ENCODE measurements at places on chromosomes 5 and 9.
A peak's percentile ranks its signal among the peaks of the same experiment; 100 is the strongest.

DNA sequence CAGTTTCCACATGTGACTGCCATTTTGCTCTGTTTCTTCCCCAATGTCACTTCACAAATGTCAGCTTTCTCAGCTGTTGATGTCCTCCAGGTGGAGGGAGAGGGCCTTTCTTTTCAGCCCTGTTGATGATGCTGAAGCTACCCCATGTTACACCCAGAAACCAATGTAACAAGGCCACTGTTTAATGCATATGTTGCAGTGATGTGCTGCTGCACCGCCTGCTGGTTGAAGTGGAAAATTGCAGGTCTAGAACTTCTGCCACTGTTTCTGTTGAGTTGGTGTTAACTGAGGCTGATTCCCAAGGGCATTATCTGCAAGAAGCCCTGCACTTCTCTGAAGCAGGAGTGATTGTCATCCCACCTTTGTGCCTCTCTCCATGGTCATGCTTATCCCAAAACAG lies 428.4 kb downstream of the KDM4C start:
- DNase-seq, result no peak

DNA sequence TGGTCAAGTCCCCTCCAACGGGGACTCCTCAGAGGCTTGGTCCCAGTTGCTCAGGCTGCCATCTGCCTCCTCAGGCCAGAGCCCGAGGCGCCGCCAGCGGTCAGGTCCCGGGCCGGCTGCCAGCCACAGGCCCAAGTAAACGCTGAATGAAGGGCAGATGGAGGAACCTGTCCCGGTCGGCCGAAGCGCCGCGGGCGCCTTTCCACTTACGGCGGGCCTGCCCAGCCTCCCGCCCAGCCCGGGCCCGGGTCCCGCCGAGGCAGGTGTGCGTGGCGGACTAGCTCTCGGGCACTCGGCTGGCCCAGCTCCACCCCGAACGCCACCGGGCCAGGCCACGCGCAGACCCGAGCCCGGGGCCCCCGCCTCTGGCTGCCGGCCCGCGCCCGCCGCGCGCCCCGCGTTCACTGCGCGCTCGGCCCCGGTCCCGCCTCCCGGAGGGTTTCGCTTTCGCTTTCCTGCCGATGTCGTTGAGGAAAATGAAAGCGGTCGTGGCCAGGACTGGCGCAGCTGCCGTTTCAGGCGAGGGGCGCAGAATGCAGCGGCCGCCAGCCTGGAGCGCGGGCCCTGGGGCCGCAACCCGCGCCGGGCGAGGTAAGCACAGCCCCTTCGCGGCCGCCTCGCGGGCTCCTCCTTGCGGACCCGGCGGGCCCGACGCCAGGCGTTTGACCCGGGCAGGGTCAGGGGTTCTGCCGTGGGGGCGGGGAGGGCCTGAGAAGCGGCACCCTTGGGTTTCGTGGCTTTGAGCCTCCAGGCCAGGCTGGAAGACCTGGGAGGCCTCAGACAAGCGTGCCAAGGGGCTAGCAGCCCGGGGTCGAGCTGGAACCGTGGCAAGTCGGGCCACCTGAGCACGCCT lies 41.2 kb downstream of the SLC22A5 start:
- peak; percentile 78 for DNase-seq

GRCh38 chr5:154373326-154373725 lies 72.5 kb upstream of the SAP30L start:
- no peak for DNase-seq

DNA sequence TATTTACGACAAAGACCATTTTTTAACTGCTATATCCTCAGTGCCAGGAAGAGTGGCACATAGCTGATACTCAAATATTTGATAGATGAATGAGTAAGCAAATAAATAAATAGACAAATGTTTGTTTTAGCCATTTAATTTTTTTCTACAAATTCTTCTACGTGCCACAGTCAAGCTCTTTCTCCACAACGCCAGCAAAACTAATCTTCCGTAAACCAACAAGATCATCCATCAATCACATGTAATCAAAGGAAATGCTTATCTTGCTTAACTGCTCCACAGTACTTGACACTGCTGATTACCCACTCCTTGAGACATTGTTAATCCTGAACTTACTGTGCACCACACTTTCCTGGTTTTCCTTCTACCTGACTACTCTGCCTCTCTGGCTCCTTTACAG lies 136.7 kb downstream of the EDIL3 start:
- DNase-seq, result no peak

- DNase-seq, result no peak
Observed at GRCh38 chr5:137606401-137606800, 107.3 kb upstream of the SPOCK1 start.

DNA sequence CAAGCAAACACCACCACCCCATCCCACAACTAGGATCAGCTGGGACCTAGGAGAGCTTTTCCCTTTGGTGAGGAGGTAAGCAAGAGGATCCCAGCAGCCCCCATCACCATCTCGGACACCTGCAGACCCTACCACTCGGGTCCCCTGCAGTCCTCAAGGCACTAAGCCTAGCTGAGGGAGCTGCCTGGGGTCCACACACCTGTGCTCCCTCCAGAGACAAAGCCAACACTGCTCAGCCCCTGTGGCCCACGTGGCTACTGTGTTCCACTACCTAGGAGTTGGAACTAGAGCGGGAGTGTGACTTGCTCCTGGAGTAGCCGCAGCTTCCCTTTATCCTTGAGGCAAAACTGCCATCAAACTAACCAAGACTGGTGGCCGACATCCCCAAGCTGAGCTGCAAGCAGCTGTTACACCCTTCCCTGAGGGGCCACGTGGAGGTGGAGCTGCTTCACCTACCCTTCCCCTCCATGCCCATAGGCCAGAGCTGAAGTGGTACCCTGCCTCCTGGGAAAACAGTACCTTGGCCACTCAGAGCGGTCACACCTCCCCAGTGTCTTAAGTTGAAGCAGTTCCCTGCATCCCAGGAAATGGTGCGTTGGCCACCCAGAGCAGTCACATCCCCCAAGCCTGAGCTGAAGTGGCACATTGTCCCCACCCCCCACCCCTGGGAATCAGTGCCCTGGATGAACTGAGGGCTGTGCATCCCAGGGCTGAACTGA lies 205.5 kb downstream of the CACNA1B start:
- DNase-seq, result no peak

DNA sequence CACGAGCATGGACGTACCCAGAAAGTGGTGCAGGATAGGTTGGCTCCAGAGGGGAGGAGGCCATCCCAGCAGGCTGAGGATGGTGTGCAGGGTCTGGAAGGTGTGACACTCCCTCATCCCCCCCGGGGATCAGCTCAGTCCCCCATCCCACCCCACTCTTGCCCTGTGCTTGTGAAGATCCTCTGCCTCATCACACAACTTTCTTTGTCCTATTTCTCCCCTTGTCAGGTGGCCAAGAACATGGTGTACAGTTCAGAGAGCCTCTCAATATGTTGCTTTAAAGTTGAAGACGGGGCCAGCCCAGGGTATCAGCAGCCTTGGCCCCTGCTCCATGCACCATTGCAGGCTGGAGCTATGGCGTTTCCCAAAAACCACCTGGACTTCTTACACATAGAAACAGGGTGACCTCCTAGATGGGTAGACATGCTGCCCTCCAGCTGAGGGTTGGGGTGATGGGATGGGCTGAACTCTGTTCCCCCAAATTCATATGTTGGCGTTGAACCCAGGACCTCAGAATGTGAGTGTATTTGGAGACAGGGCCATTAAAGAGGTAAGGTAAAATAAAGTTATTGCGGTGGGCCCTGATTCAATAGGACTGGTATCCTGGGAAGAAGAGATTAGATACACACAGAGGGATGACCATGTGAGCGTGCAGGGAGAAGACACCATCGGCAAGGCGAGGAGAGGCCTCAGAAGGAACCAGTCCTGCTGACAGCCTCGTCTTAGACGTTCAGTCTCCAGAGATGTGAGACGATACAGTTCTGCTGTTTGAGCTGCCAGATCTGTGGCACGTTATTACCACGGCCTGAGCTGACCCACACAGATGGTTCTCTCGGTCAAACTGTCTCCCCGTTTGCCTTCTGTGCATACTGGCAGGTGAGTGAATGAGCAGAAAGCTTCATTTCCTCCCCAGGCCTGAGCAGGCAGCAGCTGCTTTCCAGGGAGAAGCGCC lies 272.5 kb downstream of the GADD45G start:
- no peak for DNase-seq

GRCh38 chr5:67964619-67965018 lies 250.9 kb upstream of the PIK3R1 start:
- DNase-seq, result no peak

- DNase-seq, result no peak
Observed at GRCh38 chr5:62509806-62510205, 68.8 kb upstream of the LRRC70 start.

DNA sequence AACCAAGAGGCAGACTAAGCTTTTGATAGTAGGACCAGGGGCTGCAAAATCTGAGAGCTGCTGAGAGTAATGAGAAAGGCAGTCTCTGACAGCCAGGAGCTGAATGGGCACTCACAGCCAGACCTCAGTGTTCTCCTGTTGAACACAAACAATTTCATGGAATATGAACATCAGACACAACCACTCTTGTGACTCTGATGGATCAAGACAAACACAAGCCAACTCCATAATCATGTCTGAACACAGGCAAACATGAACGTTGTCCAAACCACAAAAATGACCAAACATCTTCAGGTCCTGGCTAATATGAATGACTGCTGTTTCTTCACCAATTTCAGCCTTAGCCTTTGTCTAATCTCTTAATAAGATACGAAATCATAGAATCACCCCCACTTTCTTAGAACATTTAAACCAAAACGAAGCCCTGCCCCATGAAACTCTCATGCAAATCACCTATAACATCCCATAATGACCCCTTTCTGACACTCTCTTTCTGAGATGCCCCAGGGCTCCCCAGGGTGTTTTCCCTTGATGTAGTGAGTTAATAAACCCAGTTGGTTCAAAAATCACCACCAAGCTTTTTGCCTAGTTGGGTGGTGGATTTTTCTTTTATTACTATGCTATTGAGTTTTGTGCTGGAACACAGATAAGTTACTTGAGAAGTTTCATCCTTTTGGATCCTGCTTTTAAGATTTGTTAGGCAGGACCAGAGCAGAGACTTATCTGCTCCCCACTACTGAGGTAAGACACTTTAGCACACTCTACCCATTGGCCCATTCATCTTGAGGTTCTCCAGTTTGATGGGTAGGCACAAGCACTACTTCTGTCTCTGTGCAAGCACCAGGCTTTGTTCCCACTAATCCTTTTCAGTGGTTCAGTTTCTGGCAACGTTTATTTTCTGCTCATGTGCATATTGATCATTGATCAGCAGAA lies 5.9 kb upstream of the ERAP2 start:
- no peak for DNase-seq

DNA sequence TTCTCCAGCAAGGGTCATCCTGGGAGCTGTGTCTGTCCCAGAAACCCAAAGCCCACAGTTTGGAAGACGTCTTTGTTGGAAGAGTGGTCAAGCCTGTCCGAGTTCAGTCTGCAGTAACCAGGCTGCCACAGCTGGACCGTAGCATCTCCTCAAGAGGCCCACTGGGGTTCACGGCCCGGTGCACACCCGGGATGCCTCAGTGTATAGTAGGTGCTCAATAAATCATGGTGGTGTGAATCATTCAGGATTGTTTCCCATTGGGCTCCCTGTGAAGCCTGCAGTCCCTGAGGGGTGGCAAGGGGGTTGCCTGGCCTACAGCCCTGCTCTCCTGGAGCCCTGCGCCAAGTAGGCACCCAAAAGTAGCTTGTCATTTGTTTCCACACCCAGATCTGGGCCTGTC lies 10.3 kb upstream of the PRRX2 start:
- DNase-seq, result no peak

- DNase-seq, result no peak
Observed at GRCh38 chr5:179347581-179347980, 2.3 kb upstream of the ADAMTS2 start.

- no peak for DNase-seq
Observed at GRCh38 chr5:64514612-64515011, 8.8 kb downstream of the RGS7BP start.

GRCh38 chr5:111379391-111379816 lies 132.9 kb downstream of the STARD4 start:
- DNase-seq, result no peak

DNA sequence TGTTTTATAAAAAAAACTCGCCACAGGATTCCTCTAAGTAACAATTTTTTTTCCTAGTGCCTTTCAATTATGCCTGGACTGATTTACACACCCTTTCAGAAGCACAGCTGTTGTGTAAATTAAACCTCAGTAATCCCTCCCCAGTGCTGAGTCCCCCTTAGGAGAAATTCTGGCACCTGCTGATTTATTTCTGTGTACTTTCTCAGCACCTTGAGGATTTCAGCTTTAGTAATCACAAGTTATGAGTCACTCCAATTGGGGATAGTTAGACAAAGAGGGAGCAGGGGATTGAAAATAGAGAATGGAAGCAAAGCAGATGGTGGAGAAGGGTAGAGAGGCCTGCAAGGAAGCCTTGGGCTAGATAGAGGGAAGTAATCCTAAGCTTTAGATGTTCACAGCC lies 171.7 kb downstream of the TTLL11 start:
- DNase-seq, result no peak

DNA sequence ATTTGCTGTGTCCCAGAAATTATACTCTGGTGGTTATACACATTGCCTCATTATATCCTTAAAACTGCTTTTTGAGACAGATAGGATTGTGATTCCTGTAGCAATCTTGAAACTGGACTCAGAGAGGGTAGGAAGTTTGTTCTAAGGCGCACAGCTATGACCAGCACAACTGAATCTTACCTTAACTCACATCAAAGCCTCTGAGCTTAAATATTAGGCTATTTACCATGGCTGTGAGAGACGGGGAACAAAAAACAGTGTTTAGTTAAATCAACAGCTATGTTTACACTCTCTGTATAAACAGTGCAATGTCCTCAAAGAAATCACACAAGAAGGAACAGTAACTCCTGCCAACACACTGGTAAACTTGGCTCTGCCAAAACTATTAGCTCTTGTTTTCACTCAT lies 50.9 kb upstream of the TUT7 start:
- no peak for DNase-seq

DNA sequence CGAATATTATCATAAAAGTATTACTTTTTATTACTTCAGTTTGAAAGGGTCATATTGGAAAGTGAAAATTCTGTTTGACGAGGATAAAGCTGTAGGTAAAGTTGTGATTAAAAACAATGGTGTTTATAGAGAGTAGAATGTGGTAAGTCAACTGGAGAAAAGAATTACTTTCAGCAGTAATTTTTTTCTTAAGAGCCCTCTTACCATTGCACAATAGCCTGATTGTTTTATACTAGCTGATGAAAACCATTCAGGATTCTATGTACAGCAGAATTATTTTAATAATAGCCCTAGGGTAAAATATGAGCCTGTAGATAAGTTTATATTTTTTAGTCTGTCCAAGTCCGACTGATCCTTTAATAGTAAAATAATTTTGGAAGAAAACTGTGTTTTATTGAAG lies 16.6 kb downstream of the CDC42SE2 start:
- no peak for DNase-seq

DNA sequence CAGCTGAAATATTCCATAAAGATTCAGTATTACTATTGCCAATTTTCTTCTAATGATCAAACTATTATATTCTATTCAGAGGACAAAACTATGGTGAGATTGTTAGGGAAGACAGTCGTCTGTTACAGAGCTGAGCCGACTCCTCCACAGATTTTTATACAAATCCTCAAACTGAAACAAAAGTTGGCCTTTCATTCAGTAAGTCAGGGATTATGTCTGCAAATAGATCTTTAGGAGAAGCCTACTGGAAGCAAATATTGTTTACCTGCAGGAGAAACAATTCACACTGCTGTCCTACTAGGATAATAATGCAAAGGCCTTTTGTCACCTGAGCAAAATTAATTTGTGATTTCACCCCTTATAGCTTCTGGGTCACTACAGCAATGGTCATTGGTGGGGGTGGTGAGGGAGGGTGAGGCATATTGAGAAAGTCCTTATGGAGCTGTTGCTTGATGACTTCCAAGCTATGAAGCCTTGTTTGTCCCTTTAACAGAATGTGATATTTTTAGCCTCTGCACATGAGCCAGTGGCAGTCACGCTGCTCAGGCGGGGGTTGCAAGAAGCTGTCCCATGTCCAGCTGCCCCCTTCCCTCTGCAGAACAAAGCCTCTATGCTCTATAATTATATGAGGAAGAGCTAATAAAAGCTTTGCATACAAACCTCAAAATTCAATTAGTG lies 200.5 kb upstream of the KLF9 start:
- DNase-seq, result no peak
